ENCODE measurements at places on chromosomes 12 and 14.

- DNase-seq = no peak
Measured at GRCh38 chr12:52006726-52007157, at the start of gene TAMALIN. Gene TAMALIN, plus strand, starts transcription at chr12:52006946. Its CDS starts 74 bp downstream, at chr12:52007020.

DNA sequence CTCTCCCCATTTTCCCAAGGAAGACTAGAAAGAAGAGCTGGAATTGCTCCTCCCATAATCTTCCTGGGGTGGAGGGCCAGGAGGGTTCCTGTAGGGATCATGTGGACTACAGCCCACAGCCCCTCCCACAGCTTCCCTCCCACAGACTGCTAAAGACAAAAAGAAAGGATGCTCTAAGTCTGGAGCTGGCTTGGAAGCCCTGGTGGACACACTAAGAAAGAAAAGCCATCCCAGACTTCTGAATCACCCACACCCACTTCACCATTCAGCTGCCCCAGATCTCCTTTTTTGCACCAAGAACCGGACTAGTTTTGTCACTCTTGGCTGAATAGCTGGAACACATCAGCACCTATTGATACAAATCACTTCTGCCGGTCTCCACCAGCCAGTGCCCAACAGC is 56.8 kb upstream of the PLXNC1 start:
- DNase-seq = no peak

DNA sequence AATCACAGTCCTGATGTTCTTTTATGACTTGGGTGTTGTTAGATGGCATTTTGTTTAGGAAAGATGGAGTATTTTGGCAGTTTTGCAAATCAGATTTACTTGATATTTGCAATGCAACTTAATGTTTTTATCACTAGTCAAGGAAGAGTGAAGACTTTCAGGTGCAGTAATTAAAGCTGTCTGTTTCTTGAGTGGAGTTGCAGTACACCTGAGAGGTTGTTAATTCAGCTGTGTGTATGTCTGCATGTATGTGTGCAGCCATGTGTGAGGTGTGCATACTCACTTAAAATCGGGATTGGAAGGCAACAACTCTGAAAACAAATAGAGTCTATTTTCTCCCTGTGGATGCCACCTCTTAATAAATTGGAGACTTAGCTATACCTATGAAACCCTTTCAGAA is 94.5 kb downstream of the RMST start:
- no peak for DNase-seq

- DNase-seq = no peak
Measured at GRCh38 chr12:93839064-93839463, 161.9 kb downstream of the CRADD start.

DNA sequence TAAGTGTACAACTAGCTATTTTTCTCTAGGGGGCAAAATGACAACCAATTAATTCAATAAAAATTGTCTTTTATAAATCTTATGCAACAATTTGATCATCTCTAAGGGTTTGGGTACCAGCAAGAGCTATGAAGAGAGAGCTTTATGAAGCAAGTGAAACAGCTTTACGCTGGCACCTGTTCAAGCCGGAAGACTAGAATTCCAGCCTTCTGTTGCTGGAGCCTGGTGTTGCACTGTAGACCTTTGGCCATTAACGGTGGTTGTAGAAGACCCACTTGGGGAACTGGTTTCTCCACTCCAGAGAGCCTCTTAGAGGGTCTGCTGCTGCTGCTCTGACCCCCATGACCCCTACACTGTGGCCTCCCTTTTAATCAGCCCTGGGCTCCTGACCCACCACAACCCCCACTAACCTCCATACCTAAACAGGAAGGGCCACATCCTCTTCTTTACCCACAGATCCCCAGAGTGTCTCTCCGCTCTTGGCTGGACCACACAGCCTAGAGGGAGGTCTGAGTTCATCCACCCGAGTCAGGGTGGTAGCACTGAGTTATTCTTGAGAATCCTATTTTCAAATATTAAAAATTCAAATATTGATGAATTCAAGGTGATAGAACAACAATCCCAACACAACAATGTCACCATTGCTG is 54.6 kb upstream of the STON2 start:
- no peak for DNase-seq

- DNase-seq = no peak
Measured at GRCh38 chr12:91964501-91964900, 181.1 kb downstream of the BTG1 start.

Data from AG04449 (cell line).